ENCODE measurements at places on chromosomes 16 and 17. TPM values are rescaled to one million over a fixed set of nuclear protein-coding genes. Genes with fewer than 3 reads are reported as not detected.

NOS2 gene
- total RNA-seq = not detected

KRTAP1-5 gene
- 2.2 TPM for total RNA-seq

ABCA10 gene
- total RNA-seq = 4.7 TPM

PLD2 gene
- total RNA-seq = 30.1 TPM

TERB1 gene
- total RNA-seq = not detected

C16orf74 gene
- 7.3 TPM for total RNA-seq

NOTUM gene
- total RNA-seq = not detected

TSPAN10 gene
- 2.6 TPM for total RNA-seq

KCNJ16 gene
- total RNA-seq = not detected

CFAP97D1 gene
- total RNA-seq = not detected

MYCBPAP gene
- 1.5 TPM for total RNA-seq

XYLT1 gene
- total RNA-seq = 23.1 TPM

OSGIN1 gene
- total RNA-seq = 3.8 TPM

RPTOR gene
- 35.2 TPM for total RNA-seq

Measured in smooth muscle cell of trachea (primary cell).